ENCODE measurements at places on chromosomes 3 and 15.

GRCh38 chr15:39538936-39539335 lies 41.9 kb upstream of the THBS1 start:
- no peak for DNase-seq

GRCh38 chr3:24368605-24369004 lies 126.0 kb downstream of the THRB start:
- DNase-seq, result no peak

DNA sequence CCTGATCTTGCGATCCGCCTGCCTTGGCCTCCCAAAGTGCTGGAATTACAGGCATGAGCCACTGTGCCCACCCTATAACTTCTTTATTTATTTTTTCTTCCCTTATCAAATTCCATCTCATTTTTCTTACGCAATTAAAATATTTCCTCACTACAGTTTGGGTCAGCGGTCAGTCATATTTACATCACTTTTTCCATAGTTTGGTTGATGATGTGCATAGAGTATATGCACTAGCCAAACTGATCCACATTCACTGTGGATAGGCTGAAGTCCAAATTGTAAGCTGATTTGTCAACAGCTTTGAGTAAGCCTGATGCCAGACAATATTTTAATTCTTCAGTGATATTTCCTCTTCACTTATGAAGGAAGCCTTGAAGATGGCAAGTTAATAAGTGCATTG lies 256.3 kb downstream of the TIGIT start:
- no peak for DNase-seq

DNA sequence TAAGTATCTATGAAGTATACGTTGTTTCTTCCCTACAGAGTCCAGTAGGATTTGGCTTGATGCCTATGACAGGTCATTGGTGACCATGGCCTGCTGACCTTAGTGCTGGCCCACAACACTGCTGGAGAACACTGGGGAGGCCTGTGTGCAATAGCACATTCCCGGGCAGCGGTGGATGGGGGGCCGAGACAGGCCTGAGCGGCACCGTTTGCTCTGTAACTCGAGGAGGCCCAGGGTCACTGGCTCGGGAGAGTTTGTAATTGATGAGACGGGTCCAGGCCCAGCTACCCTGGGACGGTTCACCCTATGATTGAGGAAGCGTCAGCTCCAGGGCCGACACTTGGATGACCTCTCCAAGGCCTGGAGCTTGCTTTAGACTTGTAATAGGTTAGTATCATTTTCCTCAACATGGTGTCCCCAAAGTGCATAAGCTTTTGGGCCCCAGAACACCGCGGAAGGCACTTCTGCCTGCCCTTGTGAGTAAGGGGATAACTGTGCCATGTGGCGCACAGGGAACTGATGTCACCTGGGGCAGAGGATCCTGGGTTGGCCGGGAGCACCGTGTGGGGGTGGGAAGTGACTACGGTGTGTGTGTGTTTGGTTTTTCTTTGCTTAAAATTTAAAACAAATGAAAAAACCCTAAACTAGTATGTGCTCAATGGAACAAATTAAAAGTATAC lies 12.0 kb downstream of the TRPM1 start:
- no peak for DNase-seq

Measured in CD4-positive, alpha-beta T cell treated with Interleukin-6 at 100 ng/mL for 8 hours (primary cell).